ENCODE measurements at places on chromosomes 13 and 19. TPM values are rescaled to one million over a fixed set of nuclear protein-coding genes. Genes with fewer than 3 reads are reported as not detected.

Gene NLRP4
- total RNA-seq: not detected

Gene NPHS1
- total RNA-seq: not detected

Gene C5AR2
- total RNA-seq: 0.07 TPM

Gene HIPK4
- not detected for total RNA-seq

- no peak for DNase-seq
Measured at GRCh38 chr13:32600890-32601289, 14.6 kb downstream of the PDS5B start.

DNA sequence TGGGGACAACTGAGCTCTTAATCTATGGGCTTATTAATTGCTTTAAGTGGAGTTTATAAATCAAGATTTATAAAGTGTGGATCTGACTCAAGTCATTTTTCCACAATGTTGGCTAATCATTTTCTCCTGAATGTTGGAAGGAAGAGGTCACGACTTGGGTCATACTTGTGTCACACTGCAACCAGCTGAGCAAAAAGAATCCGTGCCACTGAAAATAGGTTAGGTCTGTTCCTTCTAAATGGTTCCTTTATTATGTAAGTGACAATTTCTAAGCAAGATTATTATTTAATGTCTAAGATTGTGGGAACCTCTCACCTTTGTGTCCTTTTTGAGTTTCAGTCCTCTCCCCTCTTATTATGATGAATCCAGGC, 178.6 kb downstream of the SHISA2 start:
- no peak for DNase-seq

- no peak for DNase-seq
Measured at GRCh38 chr19:49468199-49468598, 5.8 kb upstream of the FLT3LG start.

- no peak for DNase-seq
Measured at GRCh38 chr13:105333416-105333815, 1202.0 kb downstream of the EFNB2 start.

- DNase-seq: no peak
Measured at GRCh38 chr13:63954683-63955082, 2539.0 kb upstream of the PCDH20 start.

- DNase-seq: no peak
Measured at GRCh38 chr13:20431080-20431479, 94.6 kb downstream of the CRYL1 start.

- DNase-seq: no peak
Measured at GRCh38 chr19:45138303-45138751, 22.5 kb downstream of the NKPD1 start.

- DNase-seq: no peak
Measured at GRCh38 chr19:35478794-35479677, 11.2 kb downstream of the KRTDAP start.

DNA sequence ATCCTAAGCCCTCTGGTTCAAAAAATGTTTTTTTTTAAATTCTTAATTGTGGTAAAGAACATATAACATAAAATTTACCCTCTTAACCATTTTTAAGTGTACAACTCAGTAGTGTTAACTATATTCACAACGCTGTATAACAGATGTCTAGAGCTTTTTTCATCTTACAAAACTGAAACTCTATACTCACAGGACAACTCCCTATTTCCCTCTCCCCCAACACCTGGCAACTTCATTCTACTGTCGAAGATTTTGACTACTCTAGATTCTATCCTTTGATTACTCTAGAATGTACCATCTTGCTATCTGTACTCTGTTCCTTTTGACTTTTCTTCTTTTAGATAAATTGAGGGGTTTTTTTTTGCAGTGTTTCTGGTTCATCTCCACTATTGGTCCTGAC, 200.4 kb downstream of the KLF12 start:
- no peak for DNase-seq

GRCh38 chr13:43528992-43529391, 257.8 kb downstream of the ENOX1 start:
- DNase-seq: no peak

DNA sequence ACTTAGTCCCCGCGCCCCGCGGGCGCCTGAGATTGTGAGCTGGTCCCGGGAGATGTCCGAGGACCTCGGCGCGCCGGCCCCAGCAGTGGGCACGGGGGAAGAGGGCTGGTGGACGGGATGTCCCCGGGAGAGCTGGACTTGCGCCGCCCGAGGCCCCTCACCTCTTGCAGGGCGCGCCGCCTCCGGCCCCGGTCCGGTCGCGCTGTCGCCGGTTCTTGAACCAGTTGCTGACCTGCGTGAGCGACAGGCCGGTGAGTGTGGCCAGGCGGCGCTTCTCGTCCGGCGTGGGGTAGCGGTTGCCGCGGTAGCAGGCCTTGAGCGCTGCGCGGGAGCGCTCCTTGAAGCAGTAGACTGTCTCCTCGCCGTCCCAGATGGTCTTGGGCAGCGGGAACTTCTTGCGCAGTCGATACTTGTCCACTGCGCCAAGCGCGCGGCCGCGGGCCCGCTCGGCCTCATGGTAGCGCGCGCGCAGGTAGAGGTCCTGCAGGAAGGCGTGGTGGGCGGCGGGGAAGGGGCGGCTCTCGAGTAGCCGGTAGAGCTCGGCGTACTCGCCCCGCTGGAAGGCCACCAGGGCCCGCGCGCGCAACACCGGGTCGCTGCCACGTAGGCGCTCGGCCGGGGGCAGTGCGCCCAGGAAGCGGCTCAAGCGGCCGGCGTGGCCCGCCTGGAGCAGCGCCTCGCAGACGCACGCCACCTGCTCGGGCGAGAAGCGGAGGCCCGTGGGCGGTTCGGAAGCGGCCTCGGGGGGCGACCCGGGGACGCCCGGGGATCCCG, 984 bp downstream of the SIX5 start:
- DNase-seq: no peak

DNA sequence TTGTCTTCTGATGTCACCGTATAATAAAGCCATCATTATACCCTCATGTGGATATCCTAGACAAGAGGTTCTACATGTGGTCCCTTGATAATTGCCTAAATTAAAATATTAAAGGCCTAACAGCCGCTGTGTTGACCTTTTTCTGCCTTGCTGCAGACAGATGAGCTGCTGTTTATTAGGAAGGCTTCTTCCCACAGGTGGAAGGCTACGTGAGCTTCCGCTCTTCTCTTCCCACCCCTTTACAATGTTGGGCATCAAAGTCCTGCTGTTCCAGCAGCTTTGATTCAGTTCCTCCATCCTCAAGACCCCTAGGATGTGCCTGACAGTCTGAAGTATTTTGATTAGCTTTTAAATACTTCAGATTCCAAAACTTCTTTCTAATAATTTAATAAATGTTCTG, 217.1 kb downstream of the PCCA start:
- DNase-seq: no peak

- no peak for DNase-seq
Measured at GRCh38 chr13:44365899-44366298, 7.7 kb upstream of the SERP2 start.

Measured in pulmonary artery endothelial cell (primary cell).